Endothelial cell (in vitro differentiated cells): ENCODE measurements at places on chromosomes 3 and 15. TPM values are rescaled to one million over a fixed set of nuclear protein-coding genes. Genes with fewer than 3 reads are reported as not detected.

The ZBBX gene
- 3.2 TPM for total RNA-seq

The SERF2 gene
- 845 TPM for total RNA-seq

The NOX5 gene
- total RNA-seq, result not detected

The SIAH2 gene
- total RNA-seq, result 13.2 TPM

The CHP1 gene
- total RNA-seq, result 132 TPM

The CCR2 gene
- not detected for total RNA-seq

The SYNPR gene
- total RNA-seq, result not detected

The LYZL4 gene
- total RNA-seq, result not detected

The MKRN2OS gene
- not detected for total RNA-seq

The DTX3L gene
- 6.0 TPM for total RNA-seq

The SETD2 gene
- 51.4 TPM for total RNA-seq

The GOLGA8S gene
- 0.28 TPM for total RNA-seq

The PRTG gene
- total RNA-seq, result 165 TPM

The ETFA gene
- 103 TPM for total RNA-seq

The IL17RD gene
- total RNA-seq, result 10.7 TPM

The EPHA6 gene
- 21.8 TPM for total RNA-seq

The LRRN1 gene
- total RNA-seq, result 2.8 TPM

The MCF2L2 gene
- 1.8 TPM for total RNA-seq

The CTXN2 gene
- total RNA-seq, result 0.18 TPM

The SLC35G2 gene
- 8.2 TPM for total RNA-seq

The LINGO1 gene
- total RNA-seq, result 18.8 TPM

The ATP13A5 gene
- 0.23 TPM for total RNA-seq

The TCF12 gene
- total RNA-seq, result 123 TPM

The CORO2B gene
- 71.7 TPM for total RNA-seq

The CPN2 gene
- total RNA-seq, result not detected

The NANOGP8 gene
- 0.64 TPM for total RNA-seq

The ABHD17C gene
- 3.3 TPM for total RNA-seq
